ENCODE measurements at places on chromosomes 4 and X.

DNA sequence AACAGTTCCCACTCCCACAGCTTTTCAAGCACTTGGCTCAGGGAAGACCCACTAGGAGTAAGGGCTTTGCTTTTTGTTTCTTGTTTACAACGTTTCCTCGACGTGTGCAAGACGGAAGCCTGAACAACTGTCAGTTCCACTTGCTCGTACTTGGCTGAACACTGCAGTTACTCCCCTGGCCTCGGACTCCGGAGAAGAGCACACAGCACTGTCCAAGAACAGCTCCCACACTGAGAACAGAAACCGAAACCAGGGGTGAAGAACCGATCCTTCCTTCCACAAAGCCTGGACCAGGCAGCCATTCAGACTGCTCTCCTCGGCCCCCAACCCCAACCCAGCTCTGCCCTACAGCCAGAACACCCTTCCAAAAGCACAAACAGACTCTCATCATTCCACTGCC is 25.5 kb downstream of the IRF2 start:
- DNase-seq, result peak; percentile 25

GRCh38 chr4:38230821-38231563 is 270.8 kb downstream of the PTTG2 start:
- no peak for DNase-seq

DNA sequence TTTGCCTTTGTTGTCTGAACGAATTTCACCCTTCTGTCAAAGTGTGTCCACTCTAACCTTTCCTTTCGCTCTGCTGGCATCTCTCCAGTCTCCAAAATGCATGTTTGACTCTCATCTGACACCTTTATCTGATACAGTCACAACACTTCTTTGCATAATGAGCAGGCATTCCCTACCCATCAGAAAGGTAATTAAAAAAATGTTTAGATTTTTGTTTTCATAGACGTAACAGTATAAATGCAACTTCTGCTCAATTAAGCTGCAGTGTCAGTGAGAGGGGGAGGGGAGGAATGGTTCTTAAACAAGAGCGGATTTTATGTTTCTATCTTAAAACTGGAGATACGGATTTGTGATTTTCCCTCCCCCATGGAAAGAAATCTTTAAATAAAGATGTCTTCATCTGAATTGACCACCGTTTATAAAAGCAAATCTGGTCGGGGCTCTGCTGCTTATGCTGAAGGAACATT is 70.2 kb downstream of the CXXC4 start:
- no peak for DNase-seq

DNA sequence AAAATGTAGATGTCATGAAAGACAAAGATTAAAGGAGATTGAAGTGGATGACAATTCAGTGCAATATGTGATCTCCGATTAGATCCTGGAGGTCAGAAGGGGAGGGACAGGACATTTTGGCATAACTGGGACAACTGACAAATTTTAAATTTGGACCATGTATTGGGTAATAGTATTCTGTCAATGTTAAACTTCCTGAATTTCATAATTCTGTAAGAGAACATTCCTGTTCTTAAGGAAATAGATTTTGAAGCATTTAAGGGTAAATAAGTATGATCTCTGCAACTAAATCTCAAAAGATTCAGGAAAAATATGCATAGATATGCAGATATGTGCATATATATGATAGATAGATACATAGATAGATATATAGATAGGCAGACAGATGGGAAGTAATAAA is 11.0 kb downstream of the ODAPH start:
- no peak for DNase-seq

DNA sequence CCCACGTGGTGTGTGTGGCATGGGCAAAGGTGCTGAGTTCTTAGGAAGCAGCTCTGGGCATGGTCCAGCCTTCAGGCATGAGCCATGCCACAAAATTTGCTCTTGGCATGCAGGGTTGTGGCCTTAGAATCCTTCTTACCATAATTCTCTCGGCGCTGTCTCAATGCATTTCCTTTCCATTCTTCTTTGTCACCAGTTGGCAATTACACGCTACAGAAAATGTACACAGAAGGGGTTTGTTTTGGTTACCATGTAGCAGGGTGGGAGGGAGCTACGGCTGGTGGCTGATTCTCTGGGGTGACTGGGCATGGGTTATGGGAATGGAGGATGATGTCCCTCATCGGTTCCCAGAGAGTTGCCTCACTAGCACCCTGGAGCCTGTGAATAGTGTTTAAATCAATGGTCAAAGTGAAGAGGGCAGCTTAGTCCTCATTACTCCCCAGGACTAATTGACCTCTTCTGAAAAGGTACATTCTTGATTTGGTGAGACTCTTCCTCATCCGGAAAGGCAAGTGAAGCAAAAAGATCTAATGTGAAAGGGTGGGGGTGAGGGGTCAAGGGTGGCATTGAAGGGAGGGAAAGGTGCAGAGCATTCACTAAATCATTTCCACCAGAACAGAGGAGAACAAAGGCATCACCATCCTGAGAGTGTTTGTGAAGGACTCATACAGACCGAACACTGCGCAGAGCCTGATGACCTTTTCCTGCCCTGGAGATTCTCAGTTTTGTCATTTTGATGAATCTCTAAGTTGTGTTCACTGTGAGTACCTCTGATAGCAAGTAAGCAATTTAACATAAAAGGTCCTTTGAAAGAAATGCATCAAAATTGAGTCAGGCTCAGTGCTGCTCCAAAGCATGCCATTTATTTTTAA is 199.8 kb upstream of the SFRP2 start:
- DNase-seq, result no peak

GRCh38 chrX:133045986-133046385 is 50.9 kb downstream of the USP26 start:
- no peak for DNase-seq

Data from endothelial cell of umbilical vein (primary cell).